ENCODE measurements at places on chromosomes 6 and 20. TPM values are rescaled to one million over a fixed set of nuclear protein-coding genes. Genes with fewer than 3 reads are reported as not detected.

GRCh38 chr20:45038745-45039474, 62.0 kb downstream of the KCNS1 start:
- peaks cover 65% of the 10 kb centered on the region for H3K4me1 ChIP-seq
- H3K27me3 ChIP-seq, result no peaks in the 10 kb centered on the region
- no peak for DNase-seq
- no peak overlapping the region for H3K4me3 ChIP-seq
- peaks cover 75% of the 10 kb centered on the region for H3K36me3 ChIP-seq

DNA sequence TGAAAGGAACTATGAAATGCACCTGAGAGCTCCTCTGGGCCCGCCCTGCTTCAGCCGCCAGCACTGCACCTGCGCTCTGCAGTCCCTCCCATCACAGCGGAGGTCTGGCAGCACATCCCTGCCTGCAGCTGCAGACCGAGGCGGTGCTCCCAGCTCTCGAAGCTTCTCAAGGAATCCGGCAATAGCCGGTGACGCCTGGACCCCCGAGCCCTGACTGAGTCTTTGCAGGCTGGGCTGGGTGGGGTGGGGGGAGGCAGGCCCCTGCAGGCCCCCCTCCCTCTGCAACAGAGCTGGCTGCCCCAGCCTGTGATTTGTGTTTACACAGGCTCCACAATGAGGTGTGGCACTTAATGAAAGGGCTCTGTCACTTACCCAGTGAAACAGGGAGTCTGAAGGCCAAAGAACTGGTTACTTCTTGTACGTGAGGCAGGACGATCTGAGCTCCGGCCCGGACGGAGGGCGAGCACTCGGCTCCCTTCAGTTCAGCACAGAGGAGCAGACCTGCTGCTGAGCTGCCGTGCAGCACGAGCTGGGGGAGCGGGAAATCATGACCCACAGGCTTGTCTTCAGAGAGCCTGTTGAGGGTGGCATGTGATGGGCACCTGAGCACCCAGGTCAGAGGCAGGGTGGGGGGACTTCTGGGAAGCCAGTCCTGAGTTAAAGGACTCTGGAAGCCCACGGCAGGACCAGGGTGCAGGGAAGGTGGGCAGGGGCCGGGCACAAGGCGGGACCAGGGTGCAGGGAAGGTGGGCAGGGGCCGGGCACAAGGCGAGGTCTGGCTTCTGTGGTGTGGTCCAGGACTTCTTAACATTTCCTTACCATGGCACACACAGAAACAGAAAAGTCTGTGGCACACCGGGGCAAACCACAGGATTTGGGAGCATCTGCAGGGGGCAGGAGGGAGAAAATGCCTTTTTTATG, 192.3 kb upstream of the THBS2 start:
- no peak overlapping the region for H3K27ac ChIP-seq
- no peaks in the 10 kb centered on the region for H3K27me3 ChIP-seq
- no peaks in the 10 kb centered on the region for H3K4me1 ChIP-seq

DNA sequence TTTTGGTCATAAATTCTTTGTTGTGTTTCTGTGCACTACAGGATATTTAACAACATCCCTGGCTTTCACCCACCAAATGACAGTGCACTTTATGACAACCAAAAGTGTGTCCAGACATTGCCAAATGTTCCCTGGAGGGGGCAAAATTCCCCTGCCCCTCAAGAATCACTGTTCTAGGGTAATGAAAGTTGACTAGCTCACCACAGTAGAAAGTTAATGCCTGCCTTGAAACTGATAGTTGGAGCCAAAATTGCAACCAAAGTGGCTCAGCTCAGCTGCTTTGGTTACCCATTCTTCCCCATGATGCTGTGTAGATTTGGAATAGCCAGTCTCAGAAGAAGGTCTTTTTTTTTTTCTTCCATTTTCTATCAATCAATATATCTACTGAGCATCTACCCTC, 150.6 kb downstream of the RALGAPA2 start:
- no peak for DNase-seq
- H3K27me3 ChIP-seq, result no peaks in the 10 kb centered on the region
- no peak overlapping the region for H3K4me3 ChIP-seq

The SSTR4 gene
- not detected for total RNA-seq

The ID4 gene
- total RNA-seq, result not detected

All from CD4-positive, CD25-positive, alpha-beta regulatory T cell (primary cell).